ENCODE measurements at places on chromosomes 12 and 14.

GRCh38 chr12:113846883-113847755 lies 119.0 kb downstream of the RBM19 start:
- no peak for DNase-seq

GRCh38 chr12:63802012-63802608 lies 22.4 kb downstream of the RXYLT1 start:
- no peak for DNase-seq

DNA sequence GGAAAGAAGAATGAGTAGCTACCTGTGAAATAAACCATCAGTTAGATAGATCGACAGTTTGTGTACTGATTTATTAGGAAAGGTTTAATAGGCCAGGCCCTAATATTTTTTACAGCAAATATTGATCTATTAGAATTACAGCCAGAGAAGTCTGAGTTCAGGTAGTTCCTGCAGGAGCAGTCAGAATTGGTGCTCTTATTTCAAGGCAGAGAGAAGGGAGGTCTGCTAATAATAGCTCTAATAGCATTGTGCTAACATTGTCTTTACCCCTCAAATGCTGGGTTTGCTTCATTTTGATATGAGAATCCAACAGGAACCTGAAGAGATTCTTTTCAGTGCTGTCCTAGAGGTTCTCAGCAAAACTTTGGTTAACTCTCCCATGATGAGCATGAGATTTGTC lies 343.8 kb upstream of the NAV3 start:
- DNase-seq: no peak

- no peak for DNase-seq
These were observed 128.2 kb downstream of the RGS6 start for GRCh38 chr14:72060460-72060859.

DNA sequence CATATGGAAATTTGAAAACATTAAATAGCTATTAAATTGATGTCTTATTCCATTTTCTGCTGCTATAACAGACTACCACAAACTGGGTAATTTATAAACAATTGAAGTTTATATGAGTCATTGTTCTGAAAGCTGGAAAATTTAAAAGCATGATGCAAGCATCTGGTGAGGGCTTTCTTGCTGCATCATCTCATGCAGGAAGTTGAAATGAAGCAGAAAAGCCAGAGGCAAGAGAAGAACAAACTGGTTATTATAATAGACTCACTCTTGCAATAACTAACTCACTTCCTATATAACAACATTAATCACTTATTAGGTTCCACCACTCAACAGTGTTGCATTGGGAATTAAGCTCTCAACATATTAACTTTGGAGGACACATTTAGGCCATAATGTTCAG lies 1277.4 kb downstream of the LRFN5 start:
- DNase-seq: no peak

GRCh38 chr14:95533391-95533821 lies 1.4 kb upstream of the GLRX5 start:
- no peak for DNase-seq

DNA sequence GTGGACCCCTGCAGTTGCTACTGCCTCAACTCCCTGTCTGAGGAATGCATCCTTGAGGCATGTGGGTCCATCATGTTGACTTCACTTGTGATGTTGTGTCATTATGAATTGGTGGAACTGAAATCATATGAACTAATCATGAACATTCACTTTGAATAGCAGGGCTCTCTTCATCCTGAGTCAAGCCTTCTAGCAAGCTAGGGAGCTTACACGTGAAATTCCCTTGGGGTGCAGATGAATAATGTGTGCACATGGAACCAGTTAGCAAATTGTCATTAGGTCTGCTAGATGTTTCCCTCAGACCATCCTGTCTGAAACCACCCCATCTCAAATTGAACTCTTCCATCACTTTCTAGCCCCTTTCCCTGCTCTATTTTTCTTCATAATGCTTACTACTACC lies 3.6 kb downstream of the COQ6 start:
- no peak for DNase-seq

DNA sequence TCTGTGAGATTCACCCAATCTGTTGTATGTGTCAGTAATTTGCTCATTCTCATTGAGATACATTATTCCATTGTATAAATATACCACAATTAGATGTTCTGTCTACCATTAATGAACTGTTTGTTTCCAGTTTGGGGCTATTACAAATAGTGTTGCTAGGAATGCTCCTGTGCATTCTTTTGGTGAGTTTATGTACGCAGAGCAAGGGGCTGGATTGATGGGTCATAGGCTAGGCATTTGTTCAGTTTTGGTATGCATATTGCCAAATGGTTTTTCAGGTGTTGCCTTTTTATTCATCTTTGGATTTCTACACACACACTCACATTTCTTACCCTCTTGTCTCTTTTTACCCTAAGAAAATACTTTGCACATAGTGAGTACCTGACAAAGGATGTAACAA lies 93.4 kb downstream of the GPATCH2L start:
- no peak for DNase-seq

- no peak for DNase-seq
These were observed 75.3 kb upstream of the DUSP6 start for GRCh38 chr12:89427508-89428156.

DNA sequence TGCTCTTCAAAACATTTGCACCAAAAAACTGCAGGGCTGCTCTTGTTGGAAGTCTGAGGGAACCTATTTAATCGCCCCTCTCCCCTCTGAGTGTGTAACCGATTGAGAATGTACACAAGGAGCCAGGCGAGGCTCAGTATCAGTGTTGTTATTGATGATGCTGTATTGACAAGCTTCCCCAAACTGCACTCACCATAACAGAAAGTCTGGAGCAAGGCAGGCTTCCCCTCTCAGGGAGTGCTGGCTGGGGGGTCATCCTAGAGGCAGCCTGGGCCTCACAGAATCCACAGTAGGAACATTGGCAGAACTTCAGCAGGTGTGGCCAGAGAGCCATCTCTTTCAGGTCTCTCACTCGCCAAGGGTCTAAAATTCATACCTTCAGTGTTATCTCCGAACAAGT lies 58.1 kb upstream of the TUNAR start:
- no peak for DNase-seq

GRCh38 chr12:73531752-73532151 lies 1005.9 kb upstream of the ATXN7L3B start:
- DNase-seq: no peak

DNA sequence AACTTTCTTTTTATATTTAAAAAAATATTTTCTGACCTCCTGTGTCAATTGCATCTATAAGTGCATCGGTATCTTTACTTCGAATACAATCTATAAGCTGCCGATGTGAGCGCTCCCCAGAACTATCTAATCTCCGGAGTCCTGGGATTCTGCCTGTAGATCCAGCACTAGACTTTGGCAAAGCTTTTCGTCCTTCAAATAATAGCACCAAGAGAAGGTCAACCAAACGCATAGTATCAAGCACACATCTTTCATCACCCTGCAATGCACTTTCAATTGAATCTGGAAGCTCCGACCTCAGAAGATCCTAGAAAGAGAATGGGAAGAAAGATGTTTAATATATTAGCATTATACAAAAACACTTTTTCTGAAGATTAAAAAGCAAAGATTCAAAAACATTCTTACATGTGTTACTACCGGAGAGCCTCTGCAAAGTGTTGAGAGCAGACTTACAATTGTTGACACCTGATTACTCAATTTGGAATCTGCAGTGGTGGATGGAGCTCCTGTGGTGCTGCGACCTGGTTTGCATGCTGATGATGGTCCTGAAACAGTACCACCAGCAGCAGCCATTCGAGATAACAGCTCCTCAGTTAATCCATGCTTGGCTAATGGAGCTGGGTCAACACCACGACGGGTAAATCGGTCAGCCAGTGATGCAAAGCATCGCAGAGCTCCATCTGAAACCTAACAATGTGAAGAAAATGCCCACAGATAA lies 34.3 kb downstream of the HECTD1 start:
- no peak for DNase-seq

DNA sequence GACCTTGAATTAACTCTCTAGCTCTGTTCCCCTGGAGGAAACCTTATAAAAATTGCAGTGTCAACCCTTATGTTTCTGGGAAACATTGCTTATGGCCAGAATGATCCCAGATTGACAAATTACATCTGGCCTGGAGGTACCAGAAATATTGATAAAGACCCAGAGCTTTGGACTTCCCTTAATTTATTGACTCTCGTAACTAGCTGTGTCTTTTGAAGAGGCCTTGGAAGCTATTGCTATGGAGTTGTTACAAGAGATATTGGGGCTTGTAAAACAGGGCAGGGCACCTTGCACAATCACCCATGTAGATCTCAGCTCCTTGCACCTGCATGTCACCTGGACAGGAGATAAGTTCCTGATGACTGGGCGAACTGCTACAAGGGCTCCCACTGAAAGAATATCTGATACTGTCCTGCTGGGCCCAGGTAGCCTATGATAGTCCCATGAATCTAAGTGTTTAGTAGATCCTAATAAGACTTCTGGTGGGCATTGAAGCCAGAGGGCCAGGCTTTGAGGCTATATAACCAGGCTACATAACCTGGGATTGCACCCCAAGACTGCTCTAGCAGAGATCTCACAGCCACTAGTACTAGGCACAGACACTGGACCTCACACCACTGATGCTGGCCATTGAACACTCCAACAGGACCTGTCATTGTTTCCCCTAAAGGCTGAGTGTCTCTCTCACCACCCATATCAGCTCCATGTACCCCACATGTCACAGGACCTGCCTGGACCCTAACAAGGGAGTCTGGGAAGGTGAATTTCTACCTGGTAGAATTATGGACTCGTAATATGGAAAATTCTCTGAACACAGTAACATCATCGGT lies 135.7 kb upstream of the PWP1 start:
- no peak for DNase-seq

DNA sequence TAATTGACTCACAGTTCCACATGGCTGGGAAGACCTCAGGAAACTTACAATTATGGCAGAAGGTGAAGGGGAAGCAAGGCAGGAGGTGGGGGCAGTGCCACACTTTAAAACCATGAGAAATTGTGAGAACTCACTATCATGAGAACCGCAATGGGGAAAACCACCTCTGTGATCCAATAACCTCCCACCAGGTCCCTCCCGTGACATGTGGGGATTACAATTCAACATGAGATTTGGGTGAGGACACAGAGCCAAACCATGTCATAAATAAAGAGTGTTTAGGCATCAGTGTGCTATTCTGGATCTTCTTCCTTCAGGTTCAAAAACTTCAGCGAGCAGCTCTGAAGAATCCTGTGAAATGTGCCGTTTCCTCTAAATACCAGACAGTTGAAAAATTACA lies 9.7 kb downstream of the DDX47 start:
- DNase-seq: no peak

DNA sequence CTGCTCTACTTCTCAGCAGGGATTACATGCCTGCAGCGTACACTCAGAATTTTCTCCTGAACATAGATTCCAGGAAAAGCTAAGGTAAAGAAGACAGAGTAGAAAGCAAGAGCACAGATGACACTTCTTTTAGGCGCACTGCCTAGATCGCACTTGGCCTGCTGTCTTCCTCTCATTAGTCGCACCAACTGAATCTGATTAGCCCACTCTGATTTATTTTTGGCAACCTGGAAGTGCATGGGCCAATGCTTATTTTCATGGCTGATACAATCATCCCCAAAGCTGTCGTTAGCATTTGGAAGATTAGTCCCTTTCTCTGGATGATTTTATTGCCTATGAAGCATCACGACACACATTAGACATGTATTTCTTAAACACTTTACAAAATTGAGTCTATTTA lies 152.5 kb downstream of the PTPRO start:
- no peak for DNase-seq

- DNase-seq: no peak
These were observed 2.0 kb downstream of the FGF6 start for GRCh38 chr12:4443616-4444015.
